ENCODE measurements at places on chromosomes 7 and 10. TPM values are rescaled to one million over a fixed set of nuclear protein-coding genes. Genes with fewer than 3 reads are reported as not detected.

HOGA1 gene
- total RNA-seq, result 1.7 TPM

TSPAN14 gene
- total RNA-seq, result 94.6 TPM

DNA sequence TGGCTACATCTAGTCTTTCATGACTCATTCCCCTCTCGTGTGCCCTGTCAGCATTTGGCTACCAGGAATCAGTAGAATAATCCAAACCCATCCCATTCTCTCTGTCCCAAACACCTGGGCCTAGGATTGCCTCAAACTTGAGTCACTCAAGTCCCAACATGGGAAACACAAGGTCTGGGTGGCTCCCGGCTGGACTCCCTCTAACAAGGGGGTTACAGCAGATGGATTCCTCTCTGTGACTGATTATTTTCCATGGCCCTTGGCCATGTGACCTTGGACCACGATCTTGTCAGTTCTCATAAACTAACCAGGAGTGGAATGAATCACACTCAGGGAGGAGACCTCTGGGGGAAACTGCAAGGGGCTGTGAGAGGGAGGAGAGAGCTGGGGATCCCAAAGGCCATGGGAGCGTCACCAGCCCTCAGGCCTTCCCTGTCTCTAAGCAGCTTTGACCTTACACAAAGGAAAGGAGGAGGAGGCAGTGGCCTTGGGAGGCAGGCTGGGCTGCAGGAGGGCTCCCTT, 533.1 kb downstream of the KCNMA1 start:
- ATAC-seq, result peak; percentile 51

- ATAC-seq, result no peak
Measured at GRCh38 chr7:150948791-150949251, 29.3 kb downstream of the KCNH2 start.

DNA sequence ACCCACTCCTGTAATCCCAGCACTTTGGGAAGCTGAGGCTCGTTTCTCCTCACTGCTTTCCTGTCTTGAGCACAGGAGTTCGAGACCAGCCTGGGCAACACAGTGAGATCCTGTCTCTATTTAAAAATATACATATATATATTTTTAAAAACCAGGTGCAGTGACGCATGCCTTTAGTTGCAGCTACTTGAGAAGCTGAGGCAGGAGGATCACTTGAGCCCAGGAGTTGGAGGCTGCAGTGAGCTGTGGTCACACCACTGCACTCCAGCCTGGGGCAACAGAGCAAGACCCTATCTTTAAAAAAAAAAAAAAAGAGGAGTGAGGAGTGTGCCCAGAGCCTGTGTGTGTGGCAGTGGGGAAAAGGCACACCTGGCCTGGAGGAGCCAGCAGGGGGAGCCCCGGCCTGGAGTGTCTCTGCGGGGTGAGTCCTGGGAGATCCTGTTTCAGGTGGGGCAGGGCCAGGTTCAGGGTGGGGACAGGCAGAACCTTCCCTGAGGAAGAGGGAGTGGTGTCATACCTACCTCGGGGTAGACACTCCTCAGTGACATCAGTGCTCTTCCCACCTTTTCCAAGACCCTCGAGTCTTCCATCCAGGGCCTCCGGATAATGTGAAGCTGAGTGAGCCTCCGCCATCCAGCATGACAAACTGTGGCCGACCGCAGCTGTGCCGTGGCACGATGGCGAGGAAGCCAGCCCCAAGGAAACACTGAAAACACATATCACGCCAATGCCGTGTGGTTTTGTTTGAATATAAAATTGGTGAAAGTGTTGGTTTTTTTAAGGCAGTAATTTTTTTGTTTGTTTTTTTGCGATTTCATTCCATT, 9.0 kb upstream of the ARPC1B start:
- ATAC-seq, result peak; percentile 88

DNA sequence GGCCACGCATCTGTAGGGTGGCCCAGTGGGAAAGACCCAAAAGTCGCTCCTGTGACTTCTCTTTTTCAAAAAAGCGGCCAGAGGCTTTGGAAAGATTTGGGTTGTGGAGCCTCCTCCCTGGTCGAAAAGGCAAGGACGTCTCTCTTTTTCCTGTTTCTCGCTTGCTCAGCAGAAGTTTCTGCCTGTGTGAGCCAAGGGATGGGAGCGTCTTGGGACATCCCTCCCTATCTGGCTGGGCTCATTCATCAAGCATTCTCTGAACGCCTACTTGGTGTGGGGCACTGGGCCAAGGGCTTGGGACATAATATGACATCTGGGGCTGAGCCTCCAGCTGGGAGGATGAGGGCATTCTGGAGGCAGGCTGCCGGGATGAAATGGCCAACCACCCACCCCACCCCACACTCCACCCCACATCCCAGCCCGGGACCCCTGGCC, 120.9 kb downstream of the C10orf105 start:
- no peak for ATAC-seq

GRCh38 chr7:1136841-1137516, 23.0 kb downstream of the ZFAND2A start:
- ATAC-seq, result no peak

GRCh38 chr7:24239260-24239659, 44.7 kb upstream of the NPY start:
- no peak for ATAC-seq

DNA sequence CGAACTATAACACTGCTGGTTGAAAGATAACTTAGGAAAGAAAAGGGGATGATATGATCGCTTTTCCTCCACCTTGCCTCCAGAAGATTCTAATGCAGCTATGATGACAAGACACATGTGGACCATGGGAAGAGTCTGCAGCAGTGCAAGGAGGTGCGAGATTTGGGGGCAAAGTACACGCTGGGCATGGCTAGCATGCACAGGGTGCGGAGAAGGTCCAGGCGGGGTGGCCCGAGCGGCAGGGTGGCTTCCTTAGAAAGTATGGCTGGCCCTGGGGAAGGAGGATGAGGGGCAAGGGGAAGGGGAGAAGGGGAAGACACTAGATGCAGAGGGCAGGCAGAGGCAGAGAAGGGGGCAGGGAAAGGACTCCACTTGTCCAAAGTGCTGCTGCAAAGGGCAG, 15.6 kb downstream of the ATXN7L1 start:
- no peak for ATAC-seq

GRCh38 chr10:116742367-116743265, at the start of gene HSPA12A:
HSPA12A (minus strand) TSS chr10:116742566; CDS start chr10:116742469, 97 bp downstream.
- ATAC-seq, result peak; percentile 92

Data from esophagus mucosa (tissue), 1 donor.